ENCODE measurements at places on chromosomes 1 and 21.

DNA sequence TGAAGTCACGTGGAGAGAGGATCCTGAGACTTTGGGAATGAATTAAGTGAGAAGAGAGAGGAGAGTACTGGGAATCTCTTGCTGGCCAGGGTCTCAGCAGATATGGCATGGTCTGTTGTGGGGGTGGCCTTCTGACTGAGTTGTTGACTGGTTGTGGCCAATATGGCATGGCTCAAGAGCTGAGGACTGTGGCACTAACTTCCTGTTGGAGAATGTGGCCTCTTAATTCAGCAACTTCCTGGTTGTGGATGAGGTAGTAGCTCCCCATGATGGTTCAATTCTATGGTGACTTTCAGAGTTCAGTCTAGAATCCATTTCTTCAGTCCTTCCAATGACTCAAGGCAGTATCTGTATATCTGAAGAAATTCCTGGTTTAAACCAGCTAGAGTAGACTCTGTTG is 44.7 kb upstream of the PAXBP1 start:
- DNase-seq = no peak

DNA sequence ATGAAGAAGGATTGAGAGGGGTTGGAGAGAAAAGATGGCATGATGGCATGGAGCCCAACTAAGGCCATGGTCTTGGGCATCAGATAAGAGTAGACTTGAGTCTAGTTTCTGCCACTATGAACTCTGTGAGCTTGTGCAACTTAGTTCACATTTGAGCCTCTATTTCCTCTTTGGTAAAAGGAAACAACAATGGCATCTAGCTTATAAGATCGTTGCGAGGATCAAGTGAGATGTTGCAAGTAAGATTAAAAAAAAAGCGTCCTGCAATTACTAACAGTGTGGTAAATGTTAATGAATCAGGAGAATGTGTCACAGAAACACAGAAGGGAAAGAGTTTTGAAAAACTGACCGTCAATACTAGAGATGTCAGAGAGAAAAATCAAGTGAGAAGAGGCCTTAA is 202.9 kb upstream of the FGGY start:
- no peak for DNase-seq

- no peak for DNase-seq
Measured at GRCh38 chr1:16443975-16444770, 3.6 kb downstream of the NECAP2 start.

DNA sequence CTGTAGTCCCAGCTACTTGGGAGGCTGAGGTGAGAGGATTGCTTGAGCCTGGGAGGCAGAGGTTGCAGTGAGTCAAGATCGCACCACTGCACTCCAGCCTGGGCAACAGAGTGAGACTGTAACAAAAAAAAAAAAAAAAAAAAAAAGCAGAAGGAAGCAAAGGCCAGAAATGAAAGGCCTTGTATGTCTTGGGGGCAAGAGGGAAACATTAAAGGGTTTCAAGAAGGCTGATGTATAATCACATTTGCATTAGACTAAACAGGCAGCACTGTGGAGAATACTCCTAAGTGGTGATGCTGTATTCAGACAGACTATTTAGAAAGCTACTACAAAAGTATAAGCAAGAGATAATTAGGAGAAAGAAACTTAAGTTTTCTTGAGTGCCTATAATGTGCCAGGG is 10.4 kb downstream of the ANP32E start:
- DNase-seq = no peak

- DNase-seq = peak; percentile 11
Measured at GRCh38 chr1:13892671-13893325, 192.8 kb downstream of the PRDM2 start.

- DNase-seq = peak; percentile 78
Measured at GRCh38 chr21:29487154-29487553, 188.4 kb downstream of the BACH1 start.

GRCh38 chr1:19079541-19080472 is 123.3 kb upstream of the IFFO2 start:
- peak; percentile 34 for DNase-seq

DNA sequence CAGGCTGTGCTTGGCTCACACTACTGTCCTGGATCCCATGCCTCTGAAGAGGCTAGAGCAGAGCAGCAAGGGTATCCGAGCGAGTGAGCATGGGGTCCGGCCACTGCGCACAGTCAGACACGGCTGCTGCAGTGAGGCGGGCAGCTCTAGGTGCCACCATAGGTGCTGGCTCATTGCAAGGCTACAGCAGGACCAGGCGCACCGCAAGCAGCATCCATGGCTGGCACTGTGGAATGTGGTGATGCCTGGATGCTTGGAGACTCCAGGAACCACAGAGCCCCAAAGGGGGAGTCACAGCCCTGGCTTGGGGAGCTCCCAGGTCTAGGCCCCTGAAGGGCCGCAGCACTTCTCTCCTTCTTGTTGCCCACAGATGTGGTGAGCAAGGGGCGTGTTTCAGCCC is 47.2 kb downstream of the ATP6V1G3 start:
- DNase-seq = no peak

GRCh38 chr1:54853096-54853792 is 33.8 kb downstream of the DHCR24 start:
- no peak for DNase-seq

Measured in Ammon's horn (tissue), 1 donor.